WTC11 (cell line): ENCODE measurements at places on chromosomes 7 and 10.
A peak's percentile ranks its signal among the peaks of the same experiment; 100 is the strongest.

- no peak for DNase-seq
Measured at GRCh38 chr10:119211176-119211575, 3.8 kb downstream of the GRK5 start.

- DNase-seq: no peak
Measured at GRCh38 chr7:122143376-122143750, 686 bp downstream of the AASS start.

GRCh38 chr7:116363637-116364432 is 135.7 kb upstream of the CAV2 start:
- DNase-seq: no peak

DNA sequence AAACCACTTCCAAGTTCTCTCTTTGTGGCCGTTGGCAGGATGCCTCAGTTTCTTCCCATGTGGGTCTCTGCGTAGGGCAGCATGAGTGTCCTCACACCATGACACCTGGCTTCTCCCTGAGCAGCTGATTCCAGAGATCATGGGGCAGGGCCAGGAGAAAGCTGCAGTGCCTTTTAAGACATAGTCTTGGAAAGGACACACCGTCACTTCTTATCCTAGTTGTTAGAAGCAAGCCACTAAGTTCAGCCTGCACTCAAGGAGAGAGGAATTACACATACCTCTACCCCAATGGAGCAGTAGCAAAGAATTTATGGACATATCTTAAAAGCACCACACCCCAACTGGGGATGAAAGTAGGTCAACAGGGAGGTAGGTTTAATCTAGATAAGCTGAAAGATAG is 16.4 kb downstream of the NODAL start:
- no peak for DNase-seq

- DNase-seq: no peak
Measured at GRCh38 chr10:128734161-128734560, 607.9 kb upstream of the MKI67 start.

- peak; percentile 50 for DNase-seq
Measured at GRCh38 chr10:21315645-21316220, 209.7 kb downstream of the SKIDA1 start.

- no peak for DNase-seq
Measured at GRCh38 chr10:44980309-44981171, 1.9 kb upstream of the DEPP1 start.

- DNase-seq: peak; percentile 61
Measured at GRCh38 chr7:28272461-28272877, 91.9 kb upstream of the JAZF1 start.
